HuH-7 (cell line): ENCODE measurements at places on chromosomes 5 and 9.

GRCh38 chr9:135440620-135441019 is 39.0 kb upstream of the PPP1R26 start:
- peak; percentile 39 for DNase-seq

- no peak for DNase-seq
Observed at GRCh38 chr9:16282216-16282615, 588.3 kb downstream of the BNC2 start.

GRCh38 chr9:84669288-84670137 is at the start of gene NTRK2:
TSS of gene NTRK2 (plus strand) at chr9:84669729. CDS start at chr9:84670749, 1,020 bp downstream.
- no peak for DNase-seq

DNA sequence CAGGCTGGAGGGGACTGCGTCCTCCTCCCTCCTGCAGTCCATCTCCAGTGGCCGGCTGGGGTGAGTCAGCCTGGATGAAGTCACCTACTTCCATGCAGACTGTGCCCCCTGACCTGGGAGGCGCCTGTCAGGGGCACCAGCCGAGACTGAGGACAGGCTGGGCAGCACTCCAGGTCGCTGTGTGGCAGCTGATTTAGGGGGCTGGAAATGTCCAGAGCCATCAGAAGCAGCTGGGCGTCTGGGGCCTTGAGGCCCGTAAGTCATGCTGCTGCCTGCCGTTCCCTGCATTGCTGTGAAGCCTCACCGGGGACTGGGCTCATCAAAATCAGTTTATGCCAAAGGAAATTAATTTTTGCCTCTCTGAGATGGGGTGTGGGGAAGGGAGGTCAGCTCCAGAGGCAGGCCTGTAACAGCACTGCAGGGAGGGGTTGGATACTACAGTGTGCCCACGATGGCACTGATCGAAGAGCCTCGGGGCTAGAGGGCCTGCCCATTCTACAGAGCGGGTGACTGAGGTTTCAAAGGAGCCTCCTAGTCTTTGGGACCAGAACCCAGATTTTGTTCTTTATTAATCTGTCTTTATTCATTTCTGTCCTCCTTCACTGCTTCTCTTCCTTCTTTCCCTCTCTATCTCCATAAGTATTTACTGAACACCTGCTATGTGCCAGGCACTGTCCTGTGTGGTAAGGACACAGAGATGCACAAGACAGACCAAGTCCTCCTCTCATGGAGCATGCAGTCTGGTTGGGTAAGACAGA is 70.4 kb upstream of the PSD2 start:
- DNase-seq, result no peak

- no peak for DNase-seq
Observed at GRCh38 chr9:18683312-18683711, 209.4 kb downstream of the ADAMTSL1 start.
